ENCODE measurements at places on chromosomes 7 and 10.

DNA sequence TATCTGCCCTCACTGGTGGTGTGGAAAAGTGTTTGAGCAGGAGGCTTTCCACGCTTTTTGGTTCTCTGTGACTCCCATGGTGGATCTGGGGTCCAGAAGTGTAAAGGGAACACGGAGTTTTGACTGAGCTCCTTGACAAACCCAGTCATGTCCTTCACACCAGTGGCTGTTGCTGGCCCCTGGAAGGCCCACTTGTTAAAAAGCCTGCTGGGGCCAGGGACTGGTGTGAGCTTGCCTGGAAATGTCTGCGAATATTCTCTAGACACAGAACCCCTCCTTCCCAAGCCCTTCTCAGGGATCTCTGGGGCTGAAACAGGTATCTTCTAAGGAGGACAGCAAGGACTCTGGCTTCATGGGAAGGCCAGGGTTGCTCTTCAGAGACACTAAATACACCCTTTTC, 343.0 kb downstream of the TCERG1L start:
- DNase-seq, result no peak

- no peak for DNase-seq
Observed at GRCh38 chr7:83289419-83289993, 126.8 kb upstream of the PCLO start.

- DNase-seq, result no peak
Observed at GRCh38 chr7:94605031-94605430, 50.9 kb downstream of the SGCE start.

- DNase-seq, result peak; percentile 17
Observed at GRCh38 chr10:21534604-21535493, 817 bp downstream of the MLLT10 start.

- DNase-seq, result no peak
Observed at GRCh38 chr7:3168869-3169268, 125.2 kb upstream of the CARD11 start.

DNA sequence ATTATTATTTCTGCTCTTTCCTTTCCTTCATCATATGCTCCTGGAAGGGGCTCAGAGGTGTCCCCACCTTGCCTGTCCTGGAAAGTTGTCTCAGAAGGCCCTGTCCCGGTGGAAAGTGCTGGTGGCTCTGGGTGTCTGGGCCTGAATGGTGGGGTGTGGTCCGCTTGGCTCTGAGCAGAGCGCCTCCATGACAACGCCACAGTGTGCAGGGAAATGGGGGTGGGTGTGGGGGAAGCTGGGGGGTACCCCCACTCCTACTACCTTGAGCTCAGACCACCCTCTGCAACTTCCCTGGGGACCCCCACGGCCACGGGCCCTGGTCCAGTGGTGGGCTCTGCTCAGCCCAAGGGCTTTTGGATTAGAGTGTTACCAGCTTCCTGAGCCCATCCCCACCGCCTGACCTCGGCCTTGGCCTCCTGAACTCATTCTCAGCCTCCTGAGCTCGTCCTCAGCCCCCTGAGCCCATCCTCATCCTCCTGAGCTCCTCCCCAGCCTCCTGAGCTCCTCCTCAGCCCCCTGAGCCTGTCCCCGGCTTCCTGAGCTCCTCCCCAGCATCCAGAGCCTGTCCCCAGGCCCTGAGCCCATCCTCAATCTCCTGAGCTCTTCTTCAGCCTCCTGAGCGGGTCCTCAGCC, 106.4 kb upstream of the FAM20C start:
- no peak for DNase-seq

GRCh38 chr10:48523212-48523819, 81.6 kb downstream of the ARHGAP22 start:
- no peak for DNase-seq

DNA sequence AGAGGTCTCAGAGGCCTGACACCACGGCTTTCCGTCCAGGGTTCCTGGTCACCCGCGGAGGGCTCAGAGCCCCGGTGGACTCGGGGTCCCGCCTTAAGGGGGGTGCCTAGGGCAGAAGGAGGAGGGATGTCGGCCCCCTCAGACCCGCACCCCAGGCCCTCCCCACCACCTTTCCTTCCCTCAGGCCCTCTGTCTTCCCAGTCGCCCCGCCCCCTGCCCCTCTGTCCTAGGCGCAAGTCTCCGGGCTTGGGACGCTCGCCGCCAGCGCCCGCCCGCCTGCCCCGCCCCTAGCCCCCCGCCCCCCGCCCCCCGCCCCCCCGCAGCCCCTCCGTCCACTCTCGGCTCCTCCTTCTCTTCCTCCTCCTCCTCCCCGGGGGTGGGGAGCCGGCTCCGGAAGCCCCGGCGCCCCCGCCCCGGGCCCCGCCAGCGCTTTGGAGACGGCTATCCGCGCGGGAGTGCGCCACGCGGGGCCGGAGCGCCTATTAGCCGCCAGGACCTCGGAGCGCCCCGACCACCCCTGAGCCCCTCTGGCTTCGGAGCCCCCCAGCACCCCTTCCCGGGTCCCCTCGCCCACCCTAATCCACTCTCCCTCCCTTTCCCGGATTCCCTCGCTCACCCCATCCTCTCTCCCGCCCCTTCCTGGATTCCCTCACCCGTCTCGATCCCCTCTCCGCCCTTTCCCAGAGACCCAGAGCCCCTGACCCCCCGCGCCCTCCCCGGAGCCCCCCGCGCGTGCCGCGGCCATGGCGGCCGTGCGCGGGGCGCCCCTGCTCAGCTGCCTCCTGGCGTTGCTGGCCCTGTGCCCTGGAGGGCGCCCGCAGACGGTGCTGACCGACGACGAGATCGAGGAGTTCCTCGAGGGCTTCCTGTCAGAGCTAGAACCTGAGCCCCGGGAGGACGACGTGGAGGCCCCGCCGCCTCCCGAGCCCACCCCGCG, at the start of gene AEBP1:
AEBP1 (plus strand) TSS at position 423 of the 937 bp plus-strand sequence; CDS start at position 744, 321 bp downstream.
- no peak for DNase-seq

DNA sequence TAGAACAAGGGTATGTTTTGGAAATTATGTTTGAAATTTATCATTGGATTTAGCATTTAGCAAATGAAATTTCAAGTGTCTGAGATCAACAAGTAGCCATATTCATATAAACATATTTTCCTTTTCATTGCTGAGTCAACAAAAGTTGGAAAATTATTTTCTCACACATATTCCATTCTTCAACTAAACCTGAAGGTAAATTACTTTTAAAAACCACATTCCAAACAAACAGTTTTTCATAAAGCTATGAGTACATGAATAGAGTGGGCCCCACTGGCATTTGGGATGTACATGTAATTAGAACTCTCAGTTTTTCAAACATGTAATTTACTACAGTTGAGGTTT, 178.3 kb upstream of the MKLN1 start:
- DNase-seq, result no peak

DNA sequence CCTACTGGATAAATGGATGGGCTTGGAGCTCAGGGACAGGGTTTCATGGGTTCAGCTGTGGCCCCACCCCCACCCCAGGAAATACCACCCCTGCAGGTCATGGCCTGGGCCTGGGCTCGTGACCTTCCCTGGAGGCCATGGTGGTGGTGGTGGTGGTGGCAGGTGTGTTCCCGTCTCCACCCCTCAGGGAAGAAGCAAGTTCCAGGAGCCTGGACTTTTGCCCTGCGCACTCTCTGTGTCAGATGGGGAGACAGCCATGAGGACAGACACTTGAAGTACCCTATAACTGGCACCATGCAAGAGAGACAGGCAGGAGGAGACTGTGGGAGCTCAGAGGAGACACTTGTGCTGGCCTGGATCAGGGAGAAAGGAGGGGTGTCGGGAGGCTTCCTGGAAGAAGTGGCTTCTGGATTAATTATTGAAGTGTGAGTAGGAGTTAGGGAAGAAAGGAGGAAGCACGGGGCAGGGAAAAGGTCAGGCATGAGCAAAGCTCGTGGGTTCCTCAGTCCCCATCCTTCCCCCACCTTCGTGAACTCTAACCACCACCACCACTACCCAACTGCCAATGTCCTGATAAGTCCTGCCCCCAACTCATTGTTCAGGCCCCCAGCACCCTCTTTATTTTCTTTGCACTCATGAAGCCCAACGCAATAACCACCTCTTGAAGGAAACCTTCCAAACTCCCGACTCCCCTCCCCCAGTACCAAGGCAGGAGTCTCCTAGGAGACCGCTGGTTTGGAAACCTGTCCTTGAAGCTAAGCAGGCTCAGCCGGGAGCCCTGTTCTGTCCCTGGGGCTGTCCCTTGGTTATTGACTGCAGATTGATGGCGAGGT, 8.9 kb downstream of the SH2B2 start:
- no peak for DNase-seq

GRCh38 chr7:30908681-30909080, 3.0 kb upstream of the AQP1 start:
- DNase-seq, result no peak

- no peak for DNase-seq
Observed at GRCh38 chr7:70669854-70670253, 462.1 kb upstream of the GALNT17 start.

- DNase-seq, result no peak
Observed at GRCh38 chr10:117139581-117140524, 1.8 kb upstream of the VAX1 start.

DNA sequence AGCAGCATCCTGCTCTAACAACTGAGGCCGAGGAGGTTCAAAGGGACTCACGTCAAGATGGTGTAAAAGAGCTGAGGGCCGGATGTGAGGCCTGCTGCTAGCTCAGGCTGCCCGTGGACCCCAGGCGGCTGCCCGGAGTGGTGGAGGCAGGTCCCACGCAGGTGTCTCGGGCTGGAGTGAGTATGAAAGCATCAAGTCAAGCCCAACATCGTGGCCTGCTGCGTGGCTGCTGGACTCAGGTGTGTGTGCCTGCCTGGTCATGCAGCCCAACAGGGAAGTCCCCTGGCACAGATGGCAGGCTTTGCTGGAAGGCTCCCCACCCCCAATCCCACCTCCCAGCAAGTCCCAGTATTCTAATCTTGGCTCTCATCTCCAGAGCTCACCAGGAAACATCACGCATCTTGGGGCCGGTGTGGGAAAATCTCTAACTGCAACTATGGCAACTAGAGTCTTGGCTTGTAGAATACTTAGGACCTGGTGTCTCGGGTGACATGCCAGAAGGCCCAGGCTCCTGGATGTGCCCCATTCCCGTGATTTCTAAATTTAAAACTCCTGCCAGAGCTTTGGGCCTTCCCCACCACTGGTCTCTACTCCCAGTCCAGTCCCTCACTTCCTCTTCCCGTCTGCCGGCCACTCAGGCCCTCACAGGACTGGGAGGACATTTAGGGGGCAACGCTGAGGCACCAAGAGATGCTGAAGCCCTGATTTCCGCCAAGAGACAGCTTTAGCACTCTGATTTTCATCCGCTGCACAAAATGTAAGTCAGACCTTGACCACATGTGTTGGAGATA, 85.9 kb downstream of the PRKAG2 start:
- no peak for DNase-seq

- no peak for DNase-seq
Observed at GRCh38 chr7:137501562-137501961, 158.0 kb upstream of the PTN start.

GRCh38 chr10:88370713-88371112, 212.4 kb downstream of the RNLS start:
- DNase-seq, result no peak

GRCh38 chr7:33831389-33832141, 73.8 kb upstream of the BMPER start:
- no peak for DNase-seq

DNA sequence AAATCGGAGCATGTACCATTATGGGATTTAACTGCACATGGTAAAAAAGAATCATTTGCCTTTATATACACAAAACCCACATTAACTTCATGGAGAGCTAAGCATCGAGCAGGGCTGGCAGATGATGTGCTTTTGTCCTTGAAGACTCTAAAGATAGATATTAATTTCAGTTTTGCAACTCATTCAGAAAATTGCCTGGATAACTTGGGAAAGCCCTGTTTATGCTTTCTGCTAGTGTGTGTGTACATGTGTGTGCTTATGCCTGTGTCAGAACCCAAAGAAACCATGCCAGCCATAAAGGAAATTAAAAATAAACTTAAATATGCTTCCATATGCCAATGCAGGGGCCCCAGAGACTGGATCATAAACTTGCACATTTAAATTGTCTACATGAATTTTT, 640.0 kb downstream of the PARD3 start:
- no peak for DNase-seq

DNA sequence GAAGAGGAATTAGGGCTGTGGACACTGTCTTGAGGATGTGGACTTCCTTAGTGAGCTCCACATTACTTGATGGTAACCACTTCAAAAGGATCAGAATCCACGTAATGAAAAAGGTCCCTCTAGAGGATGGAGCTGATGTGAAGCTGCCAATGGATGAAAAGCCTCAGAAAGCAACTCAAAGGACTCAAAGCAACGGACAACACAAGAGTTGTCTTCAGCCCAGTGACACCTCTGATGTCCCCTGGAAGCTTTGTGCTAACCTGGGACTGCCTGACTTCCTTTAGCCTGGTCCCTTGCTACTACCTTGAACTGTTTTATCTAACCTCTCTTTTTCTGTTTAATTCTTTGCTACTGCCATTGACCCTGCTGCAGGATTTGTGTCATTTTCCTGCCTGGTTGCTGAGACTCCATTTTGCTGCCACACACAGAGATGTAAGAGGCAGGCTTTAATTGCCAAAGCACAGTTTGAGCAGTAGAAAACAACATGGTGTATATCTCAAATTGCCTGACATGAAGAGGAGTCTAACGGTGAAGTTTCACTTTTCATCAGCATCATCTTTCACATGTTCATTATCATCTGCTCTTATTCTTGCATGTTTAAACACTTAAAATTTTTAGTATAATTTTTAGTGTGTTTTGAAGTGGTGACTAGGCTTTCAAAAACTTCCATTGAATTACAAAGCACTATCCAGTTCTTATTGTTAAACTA, 11.1 kb upstream of the SGCE start:
- no peak for DNase-seq

GRCh38 chr7:120867932-120868331, 10.0 kb upstream of the TSPAN12 start:
- no peak for DNase-seq

GRCh38 chr10:36170142-36170719, 528.1 kb upstream of the FZD8 start:
- DNase-seq, result no peak

GRCh38 chr7:23247046-23247602, 549 bp downstream of the GPNMB start:
- no peak for DNase-seq

GRCh38 chr7:142383841-142384492, 126.1 kb upstream of the PRSS58 start:
- no peak for DNase-seq

GRCh38 chr7:134565643-134566136, 16.8 kb downstream of the AKR1B15 start:
- no peak for DNase-seq

GRCh38 chr7:111067682-111068081, 23.2 kb upstream of the LRRN3 start:
- DNase-seq, result no peak

GRCh38 chr10:27558612-27559020, 54.5 kb downstream of the RAB18 start:
- no peak for DNase-seq

DNA sequence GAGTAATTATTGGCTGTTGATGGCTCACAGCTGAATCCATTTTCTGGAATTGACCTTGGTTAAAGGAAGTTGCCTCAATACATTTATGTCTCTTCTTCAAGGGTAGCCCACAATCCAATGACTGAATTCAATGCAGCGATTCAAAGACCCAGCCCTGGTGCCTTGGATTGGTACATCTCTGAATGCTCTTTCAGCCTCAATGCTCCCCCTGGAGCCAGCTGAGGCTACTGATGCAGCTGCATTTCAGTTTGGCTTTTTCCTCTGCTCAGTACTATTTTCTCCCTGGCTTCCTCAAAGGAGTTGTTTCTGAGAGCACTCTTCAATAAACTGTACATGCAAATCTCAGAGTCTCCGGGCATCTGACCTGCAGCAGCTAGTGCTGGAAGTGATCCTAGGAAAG, 633 bp upstream of the EBLN1 start:
- no peak for DNase-seq

Measured in activated naive CD4-positive, alpha-beta T cell (primary cell).